Activated naive CD4-positive, alpha-beta T cell treated with anti-CD3 and anti-CD28 coated beads, Interleukin-2, amount 50 U/mL, for 72 hours (primary cell): ENCODE measurements at places on chromosomes 2 and 18. TPM values are rescaled to one million over a fixed set of nuclear protein-coding genes. Genes with fewer than 3 reads are reported as not detected.

SF3B6 gene
- total RNA-seq = 171 TPM

CCDC148 gene
- total RNA-seq = not detected

SERPINB10 gene
- not detected for total RNA-seq

GRCh38 chr2:97708608-97709007, 4.8 kb upstream of the ZAP70 start:
- no peak for DNase-seq

DNA sequence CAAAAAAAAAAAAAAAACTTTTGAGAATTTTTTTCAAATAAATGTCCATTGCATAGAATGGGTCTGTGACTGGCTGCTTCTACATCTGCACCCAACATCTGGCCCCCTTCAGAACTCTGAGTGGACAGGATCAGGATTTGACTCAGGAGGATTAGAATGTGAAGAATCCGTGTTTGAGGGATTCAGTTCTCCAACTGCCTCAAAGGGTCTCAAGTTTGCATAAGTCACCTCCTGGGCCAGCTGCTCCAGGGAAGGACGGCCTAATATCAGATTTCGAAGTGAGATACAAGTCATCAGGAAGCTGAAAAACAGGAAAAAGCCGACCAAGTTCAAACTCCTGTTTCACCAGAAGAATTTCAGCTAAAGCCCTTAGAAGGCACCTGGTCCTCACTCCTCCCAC, 10.9 kb downstream of the MAT2A start:
- no peak for DNase-seq

- no peak for DNase-seq
Measured at GRCh38 chr2:176656038-176656775, 387.0 kb downstream of the MTX2 start.

GRCh38 chr2:12240206-12240605, 476.5 kb upstream of the TRIB2 start:
- no peak for DNase-seq

DNA sequence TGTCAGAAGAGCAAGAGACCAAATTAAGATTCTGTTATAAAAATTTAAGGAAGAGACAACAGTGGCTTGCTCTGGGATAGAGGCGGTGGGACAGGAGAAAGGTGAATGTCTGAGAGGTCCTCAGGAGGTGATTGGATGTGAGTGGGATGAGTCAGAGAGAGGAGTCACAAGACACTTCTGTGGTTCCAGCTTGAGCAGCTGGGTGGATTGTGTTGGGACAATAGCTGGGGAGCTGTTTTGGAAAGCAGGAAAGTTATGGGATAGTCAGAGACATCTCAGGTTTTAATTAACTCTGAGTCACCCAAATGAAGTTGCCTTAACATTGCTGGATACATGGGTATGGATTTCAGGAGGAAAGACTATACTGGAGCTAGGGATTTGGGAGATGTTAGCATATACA, 218.0 kb upstream of the TRIB2 start:
- DNase-seq = no peak
